D721Med (cell line): ENCODE measurements at places on chromosomes 2 and 18.

DNA sequence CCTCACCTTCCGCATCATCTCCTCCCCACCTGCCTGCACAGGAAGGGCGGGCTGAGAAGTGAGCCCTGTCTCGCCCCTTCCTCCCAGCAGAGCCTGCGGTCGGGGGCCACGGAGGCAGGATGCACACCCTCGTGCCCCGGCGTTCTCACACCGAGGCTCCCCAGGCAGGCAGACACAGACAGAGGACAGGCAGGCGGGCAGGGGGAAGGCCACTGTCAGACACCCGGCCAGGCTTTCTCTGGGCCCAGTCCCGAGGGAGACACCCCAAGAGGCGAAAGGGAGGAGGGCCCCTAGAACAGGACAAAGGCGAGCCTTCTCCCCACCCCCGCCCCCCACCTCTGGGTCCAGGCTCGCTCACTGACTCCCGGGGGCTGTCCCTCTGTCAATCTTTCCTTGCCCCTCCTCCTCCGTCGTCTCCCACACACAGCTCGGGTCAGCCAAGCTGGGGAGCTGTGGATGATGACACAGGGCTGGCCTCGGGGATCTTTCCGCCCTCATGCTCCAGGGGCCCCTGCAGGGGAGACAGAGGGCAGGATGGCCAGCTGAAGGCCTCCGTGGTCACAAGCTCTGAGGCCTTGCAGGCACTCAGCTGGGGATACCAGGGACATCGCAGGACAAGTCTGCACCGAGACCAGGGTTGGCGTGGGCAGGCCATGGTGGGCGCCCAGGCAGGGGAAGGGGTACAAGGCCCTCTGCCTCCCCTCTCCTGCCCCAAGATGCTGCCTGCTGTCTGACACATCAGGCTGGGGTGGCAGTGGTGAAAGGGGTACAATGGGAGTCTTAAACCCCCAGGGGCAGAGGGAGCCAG is 24.9 kb downstream of the BIN1 start:
- no peak for DNase-seq

DNA sequence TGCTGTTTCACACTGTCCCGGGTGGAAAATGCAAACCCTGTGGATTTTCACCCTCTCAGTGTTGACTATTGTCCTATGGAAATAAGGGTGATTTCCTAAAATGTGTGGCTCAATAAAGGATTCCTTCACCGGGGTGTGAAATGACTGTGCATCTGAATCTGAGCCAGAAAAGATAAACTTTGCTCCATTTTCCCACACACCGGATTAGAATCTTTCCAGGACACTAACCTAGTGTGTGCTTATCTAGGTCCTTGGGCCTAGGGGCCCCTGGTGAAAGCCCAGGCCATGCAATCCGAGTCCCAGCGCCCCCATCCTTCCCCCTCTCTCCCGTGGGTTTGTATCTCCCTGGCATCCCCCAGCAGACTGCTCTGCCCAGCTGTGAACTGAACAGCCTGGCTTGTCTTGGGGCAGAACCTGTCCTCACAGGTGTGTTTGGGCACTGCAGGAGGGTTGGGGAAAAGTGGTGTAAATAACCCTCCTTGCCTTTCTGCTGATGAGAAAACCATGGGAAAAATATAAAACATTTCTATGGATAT is 17.3 kb downstream of the KLHL29 start:
- no peak for DNase-seq

DNA sequence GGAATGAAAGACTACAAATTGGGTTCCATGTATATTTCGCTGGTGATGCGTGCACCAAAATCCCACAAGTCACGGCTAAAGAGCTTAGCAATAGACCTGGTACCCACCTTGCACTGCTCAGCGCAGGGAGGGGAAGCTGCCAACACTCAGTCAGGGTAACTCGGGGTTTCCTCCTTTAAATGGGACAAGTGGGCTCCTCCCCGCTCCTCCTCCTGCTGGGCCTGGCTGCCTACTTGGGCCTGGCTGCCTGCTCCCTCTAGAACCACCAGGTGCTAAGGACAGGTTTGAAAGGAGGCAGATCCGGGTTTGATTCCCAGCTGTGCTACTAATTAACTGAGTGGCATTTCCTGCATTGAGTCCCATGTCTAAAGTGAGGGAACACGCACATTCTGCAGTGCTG is 23.4 kb downstream of the MYO7B start:
- DNase-seq = no peak

GRCh38 chr2:36578343-36579296 is 19.3 kb downstream of the FEZ2 start:
- DNase-seq = no peak

GRCh38 chr2:105376010-105376409 is 22.8 kb downstream of the FHL2 start:
- DNase-seq = no peak

- no peak for DNase-seq
Observed at GRCh38 chr2:39139511-39140237, 18.8 kb upstream of the SOS1 start.

GRCh38 chr2:39545957-39546356 is 108.9 kb upstream of the MAP4K3 start:
- DNase-seq = no peak

GRCh38 chr2:200158647-200159356 is 147.7 kb upstream of the SPATS2L start:
- no peak for DNase-seq

DNA sequence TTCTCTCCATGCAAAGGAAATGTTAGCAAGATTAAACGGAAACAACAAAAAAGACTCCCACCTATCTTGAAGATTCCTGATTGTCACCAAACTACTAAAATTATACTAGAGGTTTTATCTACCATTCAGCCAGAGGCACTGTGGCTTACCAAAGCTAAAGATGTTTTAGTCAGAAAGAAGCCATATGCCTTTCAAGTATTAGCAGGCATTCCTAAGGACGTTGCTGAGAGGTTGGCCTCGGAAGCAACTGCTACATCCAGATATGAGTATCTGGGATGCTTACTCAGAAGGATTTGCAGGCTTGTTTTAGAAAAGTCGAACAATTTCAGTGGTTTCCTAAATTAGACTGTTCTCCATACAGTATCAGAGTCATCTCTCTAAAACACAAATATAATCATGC is 88.3 kb upstream of the UBE2E3 start:
- no peak for DNase-seq

GRCh38 chr18:11937874-11938478 is 29.9 kb upstream of the MPPE1 start:
- DNase-seq = peak; percentile 56

DNA sequence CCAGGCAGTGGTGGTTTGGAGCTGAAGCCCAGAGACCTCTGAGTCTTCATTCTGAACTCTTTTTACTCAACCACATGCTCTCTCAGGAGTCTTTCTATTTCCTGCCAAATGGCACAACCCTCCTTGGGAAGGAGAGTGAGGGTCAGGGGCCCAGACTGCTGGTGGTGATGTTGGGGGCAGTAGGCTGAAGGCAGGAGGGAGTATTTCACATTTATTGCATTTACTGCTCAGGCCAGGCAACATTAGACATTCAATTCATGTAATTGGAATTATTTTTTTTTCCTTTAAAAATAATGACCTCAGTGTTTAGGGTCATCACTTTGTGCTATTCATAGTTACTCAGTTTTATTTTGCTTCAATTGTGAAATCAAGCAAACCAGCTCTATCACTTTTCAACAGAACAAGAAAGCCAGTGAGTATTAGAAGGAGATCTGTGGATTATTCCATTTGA is 311.3 kb upstream of the NT5C1B start:
- DNase-seq = no peak

GRCh38 chr2:172181840-172182239 is 79.1 kb upstream of the DLX2 start:
- DNase-seq = no peak

DNA sequence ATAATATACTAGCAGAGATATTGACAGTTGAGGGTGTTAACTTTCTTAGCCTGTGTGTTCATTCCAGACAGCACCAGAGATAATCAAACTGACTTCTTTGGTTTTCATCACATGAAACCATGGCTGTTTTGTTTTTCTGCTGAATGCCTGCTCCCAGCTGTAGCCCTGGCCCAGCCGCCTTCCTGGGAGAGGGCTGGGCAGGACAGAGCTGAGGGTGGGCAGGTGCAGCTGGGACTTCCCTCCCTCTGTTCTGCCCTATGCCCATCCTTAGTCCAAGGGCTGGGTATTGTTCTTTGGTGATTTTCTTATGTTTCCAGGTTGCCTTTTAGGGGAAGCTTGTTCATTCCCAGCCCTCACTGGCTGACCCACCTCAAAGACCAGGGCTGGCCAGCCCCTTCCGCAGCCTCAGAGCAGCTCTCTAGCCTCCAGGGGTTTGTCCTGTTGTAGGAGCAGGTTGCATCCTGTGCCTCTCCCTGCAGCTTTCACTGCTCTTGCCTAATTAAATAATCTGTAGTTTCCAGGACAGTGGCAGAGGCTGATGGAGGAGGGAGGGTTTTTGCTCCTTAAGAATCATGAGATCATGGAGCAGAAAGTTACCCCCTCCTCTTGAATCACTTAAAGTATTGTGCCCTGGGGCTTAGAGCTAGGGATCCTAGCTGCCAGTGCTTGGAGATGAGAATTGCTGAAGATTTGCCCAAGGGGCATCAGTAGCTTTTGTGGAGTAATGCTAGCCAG is 61.4 kb downstream of the MTCL1 start:
- DNase-seq = no peak

- DNase-seq = no peak
Observed at GRCh38 chr2:28949617-28950305, 31.3 kb upstream of the TOGARAM2 start.

GRCh38 chr18:43950062-43950461 is 672.8 kb upstream of the SYT4 start:
- DNase-seq = no peak
